HT-29 (cell line): ENCODE measurements at places on chromosomes 2 and 18. TPM values are rescaled to one million over a fixed set of nuclear protein-coding genes. Genes with fewer than 3 reads are reported as not detected.

- DNase-seq, result no peak
Measured at GRCh38 chr2:86783615-86784339, 6.9 kb downstream of the CD8A start.

DNA sequence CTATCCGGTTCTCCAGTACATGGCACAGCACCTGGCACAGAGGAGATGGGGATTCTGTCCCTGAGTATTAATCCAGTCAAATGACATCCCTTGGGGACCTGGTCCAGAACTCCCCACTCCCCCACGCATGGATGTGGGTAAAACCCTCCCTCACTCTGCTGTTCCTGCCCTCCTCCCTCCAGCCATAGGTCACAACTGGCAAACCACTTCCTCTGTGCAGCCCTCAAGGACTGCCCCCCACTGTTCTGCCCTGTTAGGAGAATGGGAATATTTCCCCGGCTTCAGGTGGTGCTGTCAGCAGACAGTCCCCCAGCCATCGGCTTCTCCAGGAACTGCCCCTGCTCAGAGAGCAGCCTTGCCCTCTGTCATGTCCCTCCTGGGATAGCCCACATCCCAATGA is 1.5 kb upstream of the TFCP2L1 start:
- DNase-seq, result no peak

DNA sequence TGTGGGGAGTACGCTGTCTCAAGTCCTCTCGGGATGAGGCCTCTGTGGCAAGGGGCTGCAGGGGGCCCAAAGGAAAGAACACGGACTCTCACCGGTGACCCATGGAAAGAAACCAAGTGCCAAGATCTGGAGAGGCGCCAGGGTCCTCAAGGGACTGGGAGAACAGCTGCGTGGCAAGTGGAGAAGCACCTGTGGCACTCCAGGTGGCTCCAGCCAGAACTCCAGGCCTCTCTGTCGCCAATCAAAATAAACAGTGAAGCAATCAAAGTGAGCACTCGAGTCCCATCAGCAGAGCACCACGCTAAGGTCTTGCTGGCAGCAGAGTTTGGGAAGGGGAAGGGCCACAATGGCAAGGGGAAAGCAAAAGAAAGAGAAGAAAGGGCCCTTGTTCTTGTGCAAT is 54.7 kb downstream of the BCL2 start:
- no peak for DNase-seq

GRCh38 chr2:23546913-23547312 is 161.9 kb downstream of the KLHL29 start:
- DNase-seq, result no peak

GRCh38 chr18:56825878-56826277 is 174.7 kb downstream of the WDR7 start:
- DNase-seq, result no peak

GRCh38 chr2:71787108-71787415 is 333.7 kb downstream of the DYSF start:
- DNase-seq, result no peak

DNA sequence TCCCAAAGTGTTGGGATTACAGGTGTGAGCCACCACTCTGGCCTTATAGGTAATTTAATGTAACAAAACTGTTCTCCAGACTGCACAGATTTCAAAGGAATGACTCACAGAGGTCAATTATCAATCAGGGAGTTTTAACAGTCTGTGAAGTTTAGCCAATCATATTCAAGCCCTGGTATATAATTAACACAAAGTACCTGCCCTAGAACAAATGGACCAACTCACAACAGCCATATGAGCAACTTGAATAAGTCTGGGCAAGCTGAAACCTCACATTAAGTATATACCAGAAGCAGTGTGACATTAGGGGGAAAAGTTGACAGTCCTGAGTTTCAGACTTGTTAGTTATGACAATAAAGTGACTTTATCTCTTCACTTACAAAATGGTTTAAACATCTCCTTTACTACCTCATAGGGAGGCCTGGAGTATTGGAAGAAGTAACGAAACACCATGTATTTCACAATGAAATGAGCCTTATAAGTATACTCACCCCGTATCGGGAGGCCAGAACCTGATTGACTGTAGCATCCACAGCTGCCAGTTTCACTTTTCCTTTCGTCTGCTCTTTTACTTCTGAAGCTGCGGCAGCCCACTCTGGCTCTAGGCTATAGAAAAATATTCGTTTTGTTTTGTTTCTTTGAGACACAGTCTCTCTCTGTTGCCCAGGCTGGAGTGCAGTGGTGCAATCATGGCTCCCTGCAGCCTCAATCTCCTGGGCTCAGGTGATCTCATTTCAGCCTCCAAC is 22.2 kb downstream of the PDIA6 start:
- no peak for DNase-seq

GRCh38 chr2:166610913-166611305 is 116.9 kb upstream of the SCN7A start:
- DNase-seq, result no peak

GRCh38 chr2:53768242-53768542 is 588 bp downstream of the CHAC2 start:
- DNase-seq, result no peak

GRCh38 chr2:73979686-73980085 is 5.0 kb upstream of the TET3 start:
- DNase-seq, result peak; percentile 23

GRCh38 chr18:9823805-9824473 is 61.8 kb upstream of the TXNDC2 start:
- DNase-seq, result no peak

- DNase-seq, result no peak
Measured at GRCh38 chr2:71759060-71759459, 305.7 kb downstream of the DYSF start.

GRCh38 chr2:23993736-23994269 is 16.1 kb upstream of the MFSD2B start:
- no peak for DNase-seq

- no peak for DNase-seq
Measured at GRCh38 chr2:120396013-120396860, 50.3 kb downstream of the INHBB start.

DNA sequence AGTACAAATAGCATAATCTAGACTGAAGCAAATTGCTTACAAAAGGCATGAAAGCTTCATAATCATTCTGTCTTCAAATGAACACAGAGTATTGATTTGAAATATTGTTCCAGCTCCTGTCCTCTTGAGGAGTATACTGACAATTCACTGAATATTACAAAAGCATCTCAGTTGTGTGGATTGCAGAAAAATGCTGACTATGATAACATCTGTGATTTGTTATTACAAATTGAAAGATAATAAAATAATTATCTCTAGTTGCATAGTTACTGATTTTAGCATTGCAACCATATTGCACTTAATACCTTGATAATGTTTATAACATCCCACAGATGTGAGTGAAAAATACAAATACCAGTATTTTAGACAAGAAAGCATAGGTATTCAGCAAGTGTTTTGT is 49.2 kb upstream of the FN1 start:
- no peak for DNase-seq

GRCh38 chr2:1804865-1805264 is 60.5 kb upstream of the PXDN start:
- no peak for DNase-seq

DNA sequence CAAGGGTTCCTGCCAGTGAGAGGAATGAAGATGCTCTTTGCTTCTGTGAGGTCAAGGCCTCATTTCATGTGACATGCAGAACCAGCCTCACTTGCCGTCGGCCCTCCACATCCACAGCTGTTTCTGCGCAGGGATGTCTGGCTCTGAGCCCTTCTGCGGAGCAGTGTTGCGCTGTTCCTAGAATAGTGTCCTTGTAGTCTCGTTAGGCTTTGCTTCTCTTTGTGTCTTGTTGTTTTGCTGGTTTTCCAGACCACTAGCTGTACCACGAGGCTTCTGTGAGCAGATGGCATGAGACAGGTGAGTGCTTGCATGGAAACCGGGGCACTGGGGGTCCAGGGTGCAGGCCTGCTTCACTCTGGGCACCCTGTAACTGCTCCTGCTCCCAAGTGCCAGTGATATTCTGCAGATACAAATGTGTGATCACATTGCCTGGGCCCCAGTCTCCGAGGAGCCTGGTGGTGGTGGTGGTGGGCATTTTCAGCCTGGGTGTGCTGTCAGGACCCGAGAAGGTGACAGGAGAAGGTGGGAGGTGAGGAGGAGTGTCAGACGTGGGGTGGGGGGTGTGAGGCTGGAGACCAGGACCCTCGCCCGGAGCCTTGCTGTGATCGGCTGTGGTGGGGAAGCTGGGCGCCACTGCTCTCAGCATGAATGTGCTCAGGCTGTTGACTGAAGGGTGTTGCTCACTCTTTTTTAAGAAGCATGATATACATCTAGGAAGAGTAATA is 34.3 kb downstream of the LDLRAD4 start:
- no peak for DNase-seq

- DNase-seq, result no peak
Measured at GRCh38 chr2:5734859-5735520, 42.8 kb downstream of the SOX11 start.

GRCh38 chr2:44155666-44156446 is 12.8 kb upstream of the PPM1B start:
- DNase-seq, result no peak

DNA sequence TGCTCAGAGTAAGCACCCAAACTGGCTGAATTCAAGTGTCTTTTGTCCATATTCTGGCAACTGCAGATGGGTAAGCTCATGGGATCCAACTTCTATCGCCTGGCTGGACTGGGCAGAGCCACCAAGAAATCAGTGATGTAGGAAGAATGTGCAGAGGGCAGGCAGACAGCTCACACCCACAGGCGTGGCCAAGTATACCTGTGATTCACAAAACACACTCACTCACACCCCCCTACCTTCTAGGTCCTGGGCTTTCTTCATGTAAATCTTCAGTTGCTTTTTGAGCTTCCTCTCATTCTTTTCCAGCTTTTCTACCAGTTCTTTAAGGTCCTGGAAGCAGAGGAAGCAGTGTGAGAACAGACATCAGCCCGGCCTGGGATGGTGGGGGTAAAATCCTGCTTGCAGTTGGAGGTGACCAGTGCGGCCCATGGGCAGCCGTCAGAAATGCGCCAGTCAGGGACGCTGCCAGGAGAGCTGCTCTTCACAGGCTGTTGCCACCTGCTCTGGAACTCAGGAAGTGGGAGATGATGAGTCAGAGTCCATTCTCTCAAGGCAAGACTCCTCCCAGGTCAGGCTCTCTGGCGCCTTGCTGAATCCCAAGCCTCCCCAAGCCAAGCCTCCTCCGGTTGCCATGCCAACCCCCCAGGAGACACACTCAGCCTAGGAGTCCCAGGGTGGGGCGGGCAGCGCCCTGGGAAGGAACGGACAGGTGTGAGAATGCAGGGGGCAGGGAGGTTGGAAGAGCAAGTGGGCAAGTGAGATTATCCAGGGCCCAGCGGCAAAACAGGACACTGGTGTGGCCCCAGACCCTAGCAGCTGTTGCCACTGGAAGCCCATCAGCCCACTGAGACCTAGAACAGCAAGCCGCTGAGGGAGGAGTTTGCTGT is 36.2 kb upstream of the ACAA2 start:
- DNase-seq, result peak; percentile 97

DNA sequence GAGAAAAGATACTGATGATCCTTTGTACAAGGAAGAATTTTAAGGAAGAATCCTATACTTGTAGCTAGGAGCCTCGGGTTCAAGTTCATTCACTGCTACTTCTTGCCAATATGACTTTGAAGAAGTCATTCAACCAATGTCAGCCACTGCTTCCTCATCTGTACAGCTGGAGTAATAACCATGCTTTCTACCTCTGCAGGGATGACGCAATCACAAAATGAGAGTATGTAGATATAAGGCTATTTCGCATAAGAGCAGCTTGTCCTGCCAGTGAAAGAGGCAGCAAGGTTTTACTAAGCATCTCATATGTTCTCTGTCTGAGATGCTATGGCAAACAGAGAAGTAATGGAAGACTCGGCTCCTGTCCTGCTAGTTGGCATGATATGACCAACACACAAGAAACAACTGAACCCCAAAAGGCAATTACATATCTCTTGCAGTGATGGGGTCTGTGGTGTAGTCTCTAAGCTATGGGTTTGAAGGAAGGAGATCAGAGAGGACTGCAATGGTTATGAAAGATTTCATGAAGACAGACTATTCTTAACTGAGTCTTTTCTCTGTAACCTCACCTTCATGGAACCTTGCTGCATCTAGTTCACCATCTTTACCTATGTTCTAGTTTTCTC is 9.2 kb downstream of the AAK1 start:
- DNase-seq, result no peak

DNA sequence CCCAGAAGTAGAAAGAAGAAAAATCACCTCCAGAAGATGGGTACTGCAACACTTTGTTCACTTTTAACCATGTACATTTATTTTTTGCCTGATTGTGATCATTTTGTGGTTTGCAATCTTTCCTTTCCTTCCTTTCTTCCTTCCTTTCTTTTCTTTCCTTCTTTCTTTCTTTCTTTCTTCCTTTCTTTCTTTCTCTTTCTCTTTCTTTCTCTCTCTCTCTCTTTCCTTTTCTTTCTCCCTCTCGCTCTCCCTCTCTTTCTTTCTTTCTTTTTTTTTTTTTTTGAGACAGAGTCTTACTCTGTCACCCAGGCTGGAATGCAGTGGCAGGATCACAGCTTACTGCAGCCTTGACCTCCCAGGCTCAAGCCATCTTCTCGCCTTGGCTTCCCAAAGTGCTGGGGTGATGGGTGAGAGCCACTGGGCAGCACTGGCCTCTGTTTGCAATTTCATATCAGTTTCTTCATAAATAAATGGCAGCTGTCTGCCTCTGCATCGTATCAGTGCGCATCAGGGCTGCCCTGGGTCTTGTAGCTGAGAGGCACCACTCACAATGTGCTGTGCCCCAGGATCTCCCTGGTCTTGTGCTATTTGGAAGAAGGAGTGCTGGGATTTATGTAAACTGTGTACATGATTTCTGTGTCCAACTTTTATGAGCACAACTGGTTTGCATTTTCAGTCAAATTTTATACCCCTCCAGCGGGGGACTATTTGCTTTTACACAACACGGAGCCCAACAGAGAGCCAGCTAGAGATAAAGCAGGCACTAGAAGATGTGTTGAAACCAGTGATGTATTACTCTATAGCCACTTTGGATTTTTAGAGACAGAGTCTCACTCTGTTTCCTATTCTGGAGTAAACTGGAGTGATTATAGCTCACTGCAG is 6.9 kb upstream of the LIMS2 start:
- DNase-seq, result no peak

GRCh38 chr18:8503248-8503647 is 106.0 kb upstream of the RAB12 start:
- DNase-seq, result no peak

- no peak for DNase-seq
Measured at GRCh38 chr2:163368655-163369054, 367.2 kb downstream of the FIGN start.

- no peak for DNase-seq
Measured at GRCh38 chr2:59047373-59047995, 806.4 kb upstream of the FANCL start.

DNA sequence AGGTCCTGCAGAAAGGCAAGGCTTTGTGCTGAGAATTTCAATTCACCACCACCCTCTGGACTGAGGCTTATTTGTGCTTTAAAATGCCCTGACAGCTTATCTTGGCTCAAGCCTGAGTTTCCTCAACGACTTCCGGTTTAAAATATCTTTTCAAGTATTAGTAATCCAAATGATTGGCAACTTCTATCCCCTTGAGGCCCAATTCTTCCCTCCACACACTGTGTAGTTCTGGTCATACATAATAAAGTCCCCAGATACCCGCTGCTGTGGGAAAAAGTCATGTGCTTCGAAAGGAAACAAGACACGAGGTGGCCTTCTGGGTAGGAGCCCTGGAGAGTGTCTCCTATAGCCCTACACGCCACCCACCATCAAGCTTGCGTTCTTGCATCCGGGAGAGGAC is 393.4 kb downstream of the ALK start:
- no peak for DNase-seq

CPS1 gene
- total RNA-seq, result not detected in 2 replicates

REG3A gene
- not detected in 2 replicates for total RNA-seq

SATB2 gene
- 0.16 and 0.18 TPM in 2 replicates for total RNA-seq

SPRED2 gene
- 18.1 and 20.1 TPM in 2 replicates for total RNA-seq

C18orf54 gene
- total RNA-seq, result 0.50 and 1.0 TPM in 2 replicates

CASP10 gene
- 2.5 and 6.3 TPM in 2 replicates for total RNA-seq
